ENCODE measurements at places on chromosomes 6 and 20.

DNA sequence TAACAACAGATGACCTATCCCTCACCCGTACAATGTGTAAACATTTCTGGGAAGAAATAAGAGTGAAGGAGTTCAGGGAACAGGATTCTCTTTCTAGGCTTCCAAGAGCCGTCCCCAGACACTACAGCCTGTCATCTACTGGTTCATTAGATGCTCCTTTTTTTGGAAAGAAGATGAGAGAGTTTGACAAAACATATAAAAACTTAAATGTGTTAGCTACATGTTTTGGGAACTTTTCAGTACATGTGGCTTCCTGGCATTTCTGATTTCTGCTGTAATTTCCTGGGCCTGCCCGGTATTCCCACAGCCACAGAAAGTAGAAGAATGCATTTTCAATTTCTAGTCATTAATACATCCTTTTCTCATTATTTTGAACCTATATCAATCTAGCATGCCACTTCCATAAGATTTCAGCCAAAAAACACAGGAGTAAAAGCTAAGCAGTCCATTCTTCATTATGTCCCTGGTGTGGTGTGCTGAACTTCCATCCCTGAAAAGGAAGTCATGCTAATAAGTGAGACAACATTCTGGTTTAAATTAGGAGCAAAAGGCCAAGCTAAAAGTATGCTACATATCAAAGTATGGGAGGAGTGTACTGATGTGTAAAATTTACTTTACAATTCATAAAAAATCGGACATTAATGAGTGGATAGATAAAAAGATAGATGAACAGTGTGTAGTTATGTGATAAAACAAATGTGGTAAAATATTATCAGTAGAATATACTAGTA, 198.2 kb downstream of the WDR27 start:
- no peak for DNase-seq

- DNase-seq: no peak
These were observed 246.0 kb upstream of the TENT5A start for GRCh38 chr6:81998432-81998831.

DNA sequence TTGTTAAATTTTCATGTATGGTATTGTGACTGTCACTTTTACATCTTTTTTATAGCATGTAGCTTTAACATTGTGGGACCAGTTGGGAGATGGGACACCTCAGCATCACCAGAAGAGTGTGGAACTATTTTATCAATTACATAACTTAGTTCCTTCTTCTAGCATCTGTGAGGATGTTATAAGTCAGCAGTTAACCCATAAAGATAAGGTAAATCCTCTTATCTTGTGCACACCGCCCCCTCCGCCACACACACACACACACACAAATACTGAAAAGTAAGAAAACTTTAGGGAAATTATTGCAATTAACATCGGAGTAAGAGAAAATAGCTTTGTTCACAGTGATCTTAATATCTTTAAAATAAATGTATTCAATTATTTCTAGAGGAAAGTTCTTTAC, 60.9 kb downstream of the PGM3 start:
- DNase-seq: no peak

DNA sequence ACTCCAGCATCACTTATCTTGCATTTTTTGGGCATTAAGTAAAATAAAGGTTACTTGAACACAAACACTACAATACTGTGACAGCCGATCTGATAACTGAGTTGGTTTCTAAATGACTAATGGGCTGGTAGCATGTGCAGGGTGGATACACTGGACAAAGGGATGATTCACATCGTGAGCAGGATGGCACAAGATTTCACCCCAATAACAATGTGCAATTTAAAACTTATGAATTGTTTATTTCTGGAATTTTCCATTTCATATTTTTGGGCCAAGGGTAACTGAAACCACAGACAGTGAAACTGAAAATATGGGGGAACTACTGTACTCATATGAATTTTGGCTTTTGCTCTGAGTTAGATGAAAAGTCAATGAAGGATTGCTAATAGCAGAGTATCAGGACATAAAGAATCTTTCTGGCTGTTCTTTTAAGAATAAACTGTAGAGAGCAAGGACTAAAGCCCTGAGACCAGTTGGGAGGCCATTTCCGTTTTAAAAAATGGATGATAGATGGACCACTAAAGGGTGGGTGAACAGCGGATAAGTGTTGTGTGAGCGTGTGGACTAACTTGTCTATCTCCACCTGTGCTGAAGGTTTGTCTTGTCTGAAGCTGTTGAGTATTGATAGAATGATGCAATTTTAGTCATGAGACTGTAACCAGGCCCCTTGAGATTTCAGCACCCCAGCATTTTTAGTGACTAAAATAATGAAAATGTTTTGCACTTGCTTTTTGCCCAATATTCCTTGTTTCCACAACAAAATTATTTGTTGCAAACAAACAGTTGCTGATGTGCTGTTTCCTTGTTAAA, 8.2 kb downstream of the SPINT3 start:
- no peak for DNase-seq

- DNase-seq: no peak
These were observed 127.8 kb downstream of the SLC16A10 start for GRCh38 chr6:111215131-111215530.

- no peak for DNase-seq
These were observed 222.2 kb upstream of the MAP3K7 start for GRCh38 chr6:90809035-90809434.

DNA sequence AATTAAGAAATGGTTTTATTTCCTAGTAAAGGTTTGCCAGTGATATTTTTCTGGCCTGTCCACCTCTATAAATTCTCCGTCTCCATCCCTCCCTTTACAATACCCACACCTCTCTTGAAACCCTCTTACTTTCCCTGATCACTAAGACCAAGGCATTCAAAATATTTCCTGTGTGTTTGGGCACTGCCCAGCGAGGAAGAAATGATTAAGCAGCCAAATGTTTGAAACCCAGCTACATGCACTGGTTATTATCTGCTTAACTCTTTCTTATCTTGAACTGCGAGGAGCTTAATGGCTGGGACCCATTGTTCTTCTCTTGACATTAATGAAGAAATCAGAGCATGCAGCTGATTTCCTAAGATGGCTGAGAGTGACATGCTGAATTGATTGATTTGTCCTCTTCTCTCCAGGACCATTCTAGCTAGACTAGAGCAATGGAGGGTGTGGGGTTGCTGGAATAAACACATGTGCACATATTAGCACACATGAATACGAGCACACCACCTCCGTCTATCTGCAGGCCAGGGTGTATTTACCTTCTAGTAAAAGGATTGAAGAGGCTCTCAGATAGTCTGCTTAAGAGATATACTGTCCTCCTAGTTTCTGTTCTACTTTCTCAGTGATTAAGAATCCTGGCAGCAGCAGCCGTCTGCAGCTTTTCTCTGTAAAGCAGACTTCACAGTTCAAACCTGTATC, 46.1 kb upstream of the PRDM1 start:
- peak; percentile 46 for DNase-seq

GRCh38 chr20:10927011-10927583, 253.3 kb upstream of the JAG1 start:
- DNase-seq: no peak

- no peak for DNase-seq
These were observed 44.5 kb downstream of the RAB44 start for GRCh38 chr6:36742146-36742545.

GRCh38 chr20:57650756-57651483, 30.7 kb upstream of the ZBP1 start:
- DNase-seq: no peak

- DNase-seq: peak; percentile 44
These were observed 244.8 kb upstream of the FAM83B start for GRCh38 chr6:54601600-54602300.

GRCh38 chr6:164897523-164898235, 411.7 kb downstream of the C6orf118 start:
- DNase-seq: no peak

- peak; percentile 11 for DNase-seq
These were observed 2.2 kb downstream of the PHACTR3 start for GRCh38 chr20:59606566-59606965.

DNA sequence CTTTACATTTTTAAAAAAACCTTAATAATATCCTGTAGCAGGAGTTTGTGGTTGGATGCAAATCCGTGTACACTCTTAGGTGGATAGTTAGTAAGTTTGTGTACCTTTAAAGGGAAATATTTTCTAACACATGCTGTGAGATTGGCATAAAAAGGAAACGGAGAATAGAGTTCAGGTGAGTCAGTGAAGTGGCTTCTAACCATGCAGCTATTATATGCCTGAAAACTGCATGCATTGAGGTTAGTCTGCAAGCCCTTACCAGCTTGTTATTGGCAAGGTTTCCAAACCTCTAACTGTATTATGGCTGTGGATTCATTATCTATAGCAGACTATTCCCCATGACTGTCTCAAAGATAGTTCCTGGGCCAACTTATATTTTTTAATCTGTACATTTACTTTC, 420.6 kb upstream of the MMS22L start:
- DNase-seq: no peak

GRCh38 chr6:47438481-47439347, 38.9 kb upstream of the CD2AP start:
- no peak for DNase-seq

- DNase-seq: no peak
These were observed 922.8 kb downstream of the QKI start for GRCh38 chr6:164337024-164337924.

GRCh38 chr6:37382994-37383765, 29.4 kb downstream of the RNF8 start:
- no peak for DNase-seq

DNA sequence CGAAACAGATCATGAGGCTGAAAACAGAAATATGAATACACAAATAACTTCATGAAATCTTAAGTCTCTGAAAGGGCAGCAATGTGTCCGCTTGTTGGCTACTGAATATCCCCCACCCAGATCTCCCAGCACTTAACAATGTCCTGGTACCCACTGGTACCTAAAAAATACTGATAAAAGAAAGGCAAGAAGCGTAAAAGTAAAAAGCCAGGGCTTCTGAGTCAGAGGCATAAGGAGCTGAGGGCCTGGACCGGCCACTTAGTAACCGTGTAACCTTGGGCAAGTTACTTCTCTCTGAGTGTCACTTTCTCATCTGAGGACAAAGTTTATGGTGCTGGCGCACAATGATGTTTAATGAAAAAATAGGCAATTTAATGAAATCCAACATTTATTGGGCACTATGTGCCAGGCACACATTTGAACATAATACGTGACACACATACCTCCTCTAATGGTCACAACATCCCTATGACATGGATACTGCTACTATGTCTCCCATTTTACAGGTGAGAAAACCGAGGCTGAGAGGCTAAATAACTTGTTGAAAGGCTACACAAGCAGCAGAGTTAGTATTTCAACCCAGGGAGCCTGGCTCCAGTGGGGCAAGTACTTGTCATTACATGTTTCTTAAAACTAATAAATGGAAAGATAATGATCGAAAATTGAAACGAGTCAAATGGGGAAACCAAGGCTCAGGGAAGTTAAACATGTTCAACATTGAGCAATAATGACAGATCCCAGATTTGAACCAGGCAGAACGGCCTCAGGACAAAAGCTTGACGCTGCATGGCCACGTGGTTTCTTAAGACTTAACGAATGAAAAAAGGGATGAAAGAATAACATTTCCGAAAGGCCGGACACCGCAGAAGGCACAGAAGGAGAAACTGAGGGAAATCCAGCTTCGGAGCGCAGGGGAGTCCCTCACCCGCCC, 828 bp downstream of the TP53RK start:
- DNase-seq: peak; percentile 80

- no peak for DNase-seq
These were observed 666.7 kb downstream of the UTRN start for GRCh38 chr6:144951730-144952437.

DNA sequence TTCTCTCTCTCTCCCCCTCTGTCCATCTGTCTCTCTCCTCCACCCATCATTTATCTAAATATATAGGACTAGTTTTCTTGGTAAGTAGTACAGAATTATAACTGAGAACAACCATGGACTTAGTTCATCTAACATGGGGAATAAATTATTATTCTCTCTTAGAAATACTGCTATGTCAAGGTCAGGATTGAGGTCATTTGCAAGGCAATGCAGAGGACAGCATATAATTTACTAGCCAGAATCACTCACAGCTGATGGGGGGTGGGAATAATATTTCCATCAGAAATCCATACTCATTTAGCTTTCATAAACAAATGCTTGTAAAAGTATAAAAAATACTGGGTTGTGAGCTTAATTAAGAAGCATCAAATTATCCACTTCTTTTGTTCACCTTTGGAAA, 553.9 kb upstream of the POU3F2 start:
- DNase-seq: no peak

GRCh38 chr20:13681248-13682125, 42.8 kb upstream of the TASP1 start:
- DNase-seq: no peak

DNA sequence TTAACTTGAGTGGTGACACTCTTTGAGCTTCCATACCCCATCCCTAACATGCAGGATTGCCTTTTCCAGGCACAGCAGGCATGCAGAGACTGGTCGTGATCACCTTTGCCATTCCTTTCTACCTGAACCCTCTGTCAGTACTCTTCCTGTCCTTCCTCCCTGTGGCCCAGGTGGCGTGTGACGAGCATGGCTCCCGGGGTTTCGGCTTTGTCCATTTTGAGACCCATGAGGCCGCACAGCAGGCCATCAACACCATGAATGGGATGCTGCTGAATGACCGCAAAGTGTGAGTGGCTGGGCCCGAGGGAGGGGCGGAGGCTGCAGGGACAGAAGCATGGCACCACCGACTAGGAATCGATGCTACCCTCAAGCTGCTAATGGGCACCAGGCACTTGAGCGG, 6.7 kb downstream of the PABPC1L start:
- DNase-seq: no peak

DNA sequence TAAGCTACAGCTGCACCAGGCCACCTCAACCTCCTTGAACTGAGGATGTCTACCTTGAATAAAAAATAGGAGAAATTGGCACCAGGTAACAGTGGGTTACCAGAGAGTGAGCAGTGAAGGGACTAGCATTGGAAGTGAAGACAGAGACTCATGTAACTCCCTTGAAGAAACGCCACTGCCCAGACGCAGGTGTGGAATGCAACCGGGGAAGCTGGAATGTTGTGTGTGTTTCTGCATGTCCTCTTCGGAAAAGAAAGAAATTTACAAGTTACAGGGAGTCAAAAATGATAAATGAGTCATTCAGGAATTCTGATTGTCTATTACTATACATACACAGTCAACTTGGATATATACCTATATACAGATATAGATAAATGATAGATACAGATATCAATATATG, 514.7 kb upstream of the AGPAT4 start:
- no peak for DNase-seq

GRCh38 chr6:162026843-162027242, 700.7 kb downstream of the PRKN start:
- no peak for DNase-seq

GRCh38 chr6:158316022-158316421, 3.8 kb downstream of the TULP4 start:
- DNase-seq: no peak

GRCh38 chr6:157464653-157465535, 83.9 kb downstream of the ZDHHC14 start:
- no peak for DNase-seq

- DNase-seq: peak; percentile 60
These were observed 176.2 kb downstream of the KIF16B start for GRCh38 chr20:16397086-16397485.

- DNase-seq: no peak
These were observed 191.7 kb downstream of the GMDS start for GRCh38 chr6:2053691-2054090.
